ENCODE measurements at places on chromosomes 13 and 19.

- peak; percentile 3 for DNase-seq
These were observed 8.2 kb downstream of the LATS2 start for GRCh38 chr13:21053231-21053630.

GRCh38 chr13:30453727-30454126 lies 12.0 kb downstream of the HMGB1 start:
- no peak for DNase-seq

DNA sequence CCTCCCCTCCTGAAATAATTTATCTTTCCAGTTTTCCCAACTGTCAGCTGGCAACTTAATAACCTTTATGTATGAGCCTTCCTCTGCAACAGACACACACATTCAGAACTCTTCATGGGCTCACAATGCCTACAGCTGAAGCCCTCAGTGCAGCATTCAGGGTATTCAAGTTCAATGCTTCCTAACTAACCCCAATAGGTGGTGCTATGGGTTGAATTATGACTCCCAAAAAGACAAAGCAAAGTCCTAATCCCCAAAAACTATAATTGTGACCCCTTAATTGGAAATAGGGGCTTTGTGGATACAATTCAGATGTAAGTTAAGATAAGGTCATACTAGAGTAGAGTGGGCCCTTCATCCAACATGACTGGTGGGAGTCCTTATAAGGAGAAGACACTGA lies 202.2 kb downstream of the SUCLA2 start:
- DNase-seq = no peak

DNA sequence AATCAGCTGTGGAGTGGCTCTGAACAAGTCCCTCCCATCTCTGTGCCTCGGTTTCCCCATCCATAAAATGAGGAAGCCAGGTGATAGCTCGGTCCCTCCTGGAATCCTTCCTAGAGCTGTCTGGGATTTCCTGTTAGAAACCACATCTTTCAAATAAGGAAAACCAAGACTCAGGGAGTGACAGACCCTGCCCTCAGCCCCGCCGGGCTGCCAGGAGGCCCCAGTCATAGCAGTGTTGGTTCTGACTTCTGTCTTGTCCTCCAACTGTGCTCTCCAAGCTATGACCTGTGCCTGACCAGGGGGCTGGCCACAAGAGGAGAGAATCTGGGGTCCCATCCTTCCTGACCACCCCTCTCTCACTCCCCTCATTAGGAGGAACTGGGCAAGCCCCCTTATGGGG lies 1.1 kb upstream of the SHD start:
- DNase-seq = no peak

DNA sequence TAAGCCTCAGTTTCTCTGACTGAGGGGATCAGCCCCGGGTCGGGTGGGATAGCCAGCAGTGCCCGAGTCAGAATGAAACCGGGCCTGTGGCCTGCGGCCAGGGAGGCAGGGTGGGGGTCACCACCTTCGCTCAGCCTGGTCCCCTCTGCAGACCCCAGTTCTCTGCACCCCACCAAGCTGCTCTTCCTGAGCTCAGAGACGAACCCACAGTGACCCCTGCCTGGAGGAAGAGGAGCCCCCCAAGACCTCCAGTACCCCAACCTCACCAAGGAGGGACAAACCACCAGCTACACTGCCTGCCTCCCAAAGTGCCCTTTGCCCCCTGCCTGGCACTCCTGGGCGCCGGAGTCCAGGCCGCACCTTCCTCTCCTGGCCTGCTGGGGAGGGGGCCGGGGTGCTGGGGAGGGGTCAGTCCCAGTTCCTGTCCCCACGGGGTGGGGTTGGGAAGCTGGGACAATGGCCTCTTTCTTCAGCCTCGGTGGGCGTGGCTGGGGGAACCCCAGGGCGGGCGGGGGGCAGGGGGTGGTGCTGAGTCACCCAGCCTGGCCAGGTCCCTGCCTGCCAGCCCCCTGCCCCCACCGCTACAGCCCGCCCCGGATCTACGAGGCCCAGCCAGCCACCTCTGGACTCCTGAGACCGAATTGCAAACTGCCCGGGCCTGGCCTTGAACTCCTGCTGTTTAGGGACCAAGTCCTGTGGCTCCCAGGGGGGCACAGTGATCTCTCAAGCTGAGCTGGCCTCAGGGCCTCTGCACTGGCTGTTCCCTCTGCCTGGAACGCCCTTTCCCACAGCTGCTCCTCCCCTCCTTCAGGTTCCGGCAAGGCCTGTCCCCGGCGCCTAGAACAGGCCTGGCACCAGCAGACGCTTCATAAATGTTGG lies 14.3 kb downstream of the ZBTB7A start:
- no peak for DNase-seq

DNA sequence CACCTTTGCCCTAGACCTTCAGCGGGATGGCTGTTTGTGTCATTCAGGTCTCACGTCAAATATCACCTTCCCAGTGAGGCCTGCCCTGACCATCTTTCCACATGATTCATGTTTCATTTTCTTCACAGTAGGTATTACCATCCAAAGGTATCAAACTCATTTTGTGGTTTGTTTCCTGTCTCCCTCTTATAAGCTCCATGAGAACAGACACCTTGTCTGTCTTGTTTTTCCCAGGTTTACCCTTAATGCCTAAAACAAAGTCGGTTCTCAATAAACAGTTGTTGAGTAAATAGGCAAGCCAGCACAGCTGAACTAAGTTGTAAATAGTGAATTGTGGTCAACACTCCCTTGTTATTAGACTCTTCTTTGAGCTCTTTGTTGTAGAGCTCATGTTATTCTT lies 122.6 kb upstream of the GJB6 start:
- no peak for DNase-seq

DNA sequence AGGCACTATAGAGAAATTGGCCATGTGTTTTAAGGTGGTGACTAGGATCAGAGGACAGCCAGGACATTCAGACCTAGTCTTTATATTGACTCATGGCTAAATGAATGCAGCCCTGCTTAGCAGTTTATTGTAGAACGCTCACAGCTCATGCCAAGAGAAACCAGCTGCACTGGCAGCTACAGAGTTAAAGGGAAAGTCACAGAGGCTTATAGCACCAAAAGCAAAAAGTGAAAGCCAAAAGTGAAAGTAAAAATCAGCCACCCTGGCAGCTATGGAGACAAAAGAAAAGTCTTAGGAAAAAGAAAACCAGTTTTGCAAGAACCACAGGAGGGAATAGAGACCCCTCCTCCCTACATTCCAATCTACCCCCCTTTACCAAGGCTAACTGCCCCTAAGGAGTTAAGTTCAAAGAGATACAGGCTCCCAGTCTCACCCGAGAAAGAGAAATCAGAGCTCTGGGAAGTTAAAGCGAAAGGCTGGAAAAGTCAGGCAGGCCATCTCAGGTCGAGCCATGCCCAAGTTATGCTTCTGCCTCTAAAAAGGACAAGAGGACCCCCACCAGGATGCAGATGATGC lies 99.0 kb downstream of the ZNF429 start:
- DNase-seq = no peak

DNA sequence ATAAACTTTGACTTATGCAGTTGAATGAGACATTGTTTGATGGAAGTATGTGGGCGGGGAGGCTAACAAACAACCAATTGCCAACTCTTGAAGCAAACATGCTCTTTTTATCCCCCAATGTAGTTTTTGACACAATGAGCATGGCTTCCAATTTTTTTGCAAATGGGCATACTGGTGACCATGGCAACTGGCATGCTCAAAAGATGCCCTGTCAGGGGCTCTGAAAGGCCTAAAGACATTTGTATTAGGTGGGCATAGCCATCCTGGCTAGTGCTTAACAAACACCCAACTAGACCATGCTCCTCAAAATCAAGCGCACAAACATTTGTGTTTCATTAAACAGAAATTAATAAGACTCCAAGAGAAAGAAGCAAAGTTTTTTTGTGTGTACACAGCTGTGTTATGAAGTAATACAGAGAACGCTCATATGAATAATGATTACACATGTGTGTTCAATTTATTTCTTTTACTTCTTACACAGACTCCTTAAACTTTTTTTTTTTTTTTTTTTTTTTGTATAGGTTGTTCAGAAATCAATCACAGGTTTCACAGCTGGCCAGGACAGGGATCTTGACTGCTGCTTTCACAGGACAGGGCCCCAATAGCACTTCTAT lies 95.6 kb downstream of the DLEU7 start:
- no peak for DNase-seq

- no peak for DNase-seq
These were observed 45.6 kb downstream of the ANKRD10 start for GRCh38 chr13:110869231-110869804.

All from NCI-H2171 (cell line).